ENCODE measurements at places on chromosomes 3 and 15.

GRCh38 chr3:64400706-64401105, 175.4 kb upstream of the PRICKLE2 start:
- no peak for DNase-seq

GRCh38 chr3:173892547-173892946, 495.0 kb downstream of the NLGN1 start:
- DNase-seq = no peak

DNA sequence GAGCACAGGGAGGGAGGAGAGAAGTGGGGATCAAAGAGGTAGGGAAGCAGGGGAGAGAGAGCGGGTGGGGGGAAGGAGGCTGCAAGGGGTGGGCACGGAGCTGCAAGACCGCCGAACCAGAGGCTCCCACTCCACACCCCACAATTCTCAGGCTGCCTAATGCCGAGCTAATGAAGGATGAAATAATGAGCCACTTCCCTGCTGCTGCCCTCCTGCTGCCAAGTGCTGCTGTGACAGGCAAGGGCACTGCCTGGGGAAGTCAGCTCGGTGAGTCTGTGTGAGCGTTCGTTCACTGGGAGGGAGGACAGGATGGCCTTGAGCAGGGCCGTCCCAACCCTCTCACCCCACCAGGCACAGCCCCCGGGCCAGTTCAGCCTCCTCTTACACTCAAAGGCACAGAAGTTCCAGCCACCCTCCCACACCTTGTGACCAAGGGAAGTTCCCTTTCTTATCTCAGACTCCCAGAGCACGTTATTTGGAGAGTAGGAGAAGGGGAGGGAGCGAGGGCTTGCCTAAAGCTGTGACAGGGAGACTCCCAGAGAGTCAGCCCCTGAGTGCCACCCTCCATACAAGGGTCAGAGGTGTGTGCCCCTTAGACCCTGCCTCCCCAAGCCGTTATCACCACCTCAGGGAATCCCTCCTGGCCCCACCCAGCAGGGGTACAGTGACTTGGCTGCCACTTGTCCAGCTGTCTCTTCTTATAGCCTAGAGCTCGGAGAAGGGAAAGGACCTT, 12.4 kb downstream of the GLYCTK start:
- no peak for DNase-seq

GRCh38 chr3:51400166-51400565, 9.1 kb downstream of the RBM15B start:
- DNase-seq = no peak

- DNase-seq = no peak
These were observed 69.6 kb upstream of the COL8A1 start for GRCh38 chr3:99568663-99569335.

DNA sequence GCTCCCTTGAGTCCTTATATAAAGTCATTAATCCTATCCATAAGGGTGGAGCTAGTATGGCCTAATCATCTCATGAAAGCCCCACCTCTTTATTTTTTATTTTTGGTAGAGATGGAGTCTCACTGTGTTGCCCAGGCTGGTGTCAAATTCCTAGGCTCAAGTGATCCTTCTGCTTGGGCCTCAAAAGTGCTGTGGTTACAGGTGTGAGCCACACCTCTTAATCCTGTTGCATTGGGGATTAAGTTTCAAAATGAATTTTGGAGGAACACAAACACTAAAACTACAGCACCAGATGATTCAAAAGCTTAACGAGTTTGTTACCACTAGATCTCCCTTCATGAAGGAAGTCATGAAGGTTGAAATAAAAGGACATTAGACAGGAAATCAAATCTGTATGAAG, 27.7 kb downstream of the RAB7A start:
- DNase-seq = no peak

- no peak for DNase-seq
These were observed 364 bp upstream of the CADPS start for GRCh38 chr3:62875558-62876002.

DNA sequence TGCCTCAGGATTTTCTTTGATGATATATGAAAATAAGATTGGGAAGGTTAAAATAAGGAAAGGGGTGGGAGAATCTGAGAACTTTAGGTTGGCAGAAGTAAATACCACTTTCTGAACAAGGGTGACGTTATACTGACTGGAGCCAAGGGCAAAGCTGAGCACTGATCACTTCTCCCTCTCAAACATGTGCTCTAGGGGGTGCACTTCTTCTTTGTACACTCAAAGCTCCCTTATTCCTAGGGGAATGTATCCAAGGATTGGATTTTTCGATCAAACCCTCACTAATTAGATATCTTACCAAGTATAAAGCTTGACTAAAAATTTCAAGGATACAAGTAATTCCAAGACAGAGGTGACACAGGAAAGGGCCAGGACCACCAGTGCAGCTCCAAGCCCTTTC, 243.9 kb upstream of the UMPS start:
- DNase-seq = no peak

- DNase-seq = no peak
These were observed 271.3 kb downstream of the PLOD2 start for GRCh38 chr3:145889730-145890129.

DNA sequence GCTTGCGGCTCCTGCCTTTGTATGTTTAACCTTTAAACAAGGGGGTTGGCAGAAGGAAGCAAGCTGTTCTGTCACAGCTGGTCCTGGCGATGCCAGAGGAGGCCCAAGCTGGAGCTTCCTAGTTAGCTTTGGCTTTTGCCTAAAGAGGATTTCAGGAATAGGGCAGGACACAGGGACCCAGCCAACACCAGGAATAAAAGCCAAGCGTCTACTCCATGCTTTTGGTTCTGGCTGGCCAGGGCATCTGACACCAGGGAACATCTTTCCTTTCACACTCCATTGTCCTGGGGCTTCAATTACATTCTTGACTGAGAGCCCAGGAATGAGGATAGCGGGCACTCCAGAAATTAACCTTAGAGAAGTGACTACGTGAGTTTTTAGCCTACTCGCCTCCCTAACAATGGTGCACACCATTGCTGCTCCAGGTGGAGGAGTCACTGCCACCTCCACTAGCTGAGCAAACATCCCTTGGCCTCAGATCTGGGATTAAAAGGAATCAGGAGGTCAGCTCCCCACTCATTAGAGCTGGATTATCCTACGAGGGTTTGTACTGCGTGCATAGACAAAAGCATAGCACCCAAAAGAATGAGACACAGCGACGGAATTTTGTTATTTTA, 38.2 kb downstream of the TPM1 start:
- no peak for DNase-seq

GRCh38 chr3:192307631-192308030, 419.7 kb downstream of the FGF12 start:
- no peak for DNase-seq

GRCh38 chr3:81433675-81434074, 327.8 kb downstream of the GBE1 start:
- no peak for DNase-seq

DNA sequence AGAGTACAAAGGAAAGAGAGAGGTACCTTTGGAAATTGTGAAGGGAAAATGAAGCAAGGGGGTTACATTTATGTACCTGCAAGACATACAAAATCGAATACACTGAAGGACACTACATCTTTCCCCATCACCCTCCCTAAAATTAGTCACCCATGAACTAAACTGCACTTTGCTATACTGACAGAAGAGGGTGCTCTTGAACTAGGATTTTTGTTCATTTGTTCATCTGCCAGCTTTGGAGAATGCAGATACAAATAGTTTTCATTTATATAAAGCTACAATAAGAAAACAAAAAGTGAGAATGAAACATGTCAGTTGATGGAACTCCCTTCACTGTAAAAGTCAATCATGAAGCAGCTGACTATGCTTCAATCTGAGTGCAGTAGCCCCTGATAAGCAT, 55.7 kb downstream of the PCCB start:
- DNase-seq = no peak

- no peak for DNase-seq
These were observed 414.8 kb downstream of the LPP start for GRCh38 chr3:188568736-188569135.

- DNase-seq = no peak
These were observed 74.2 kb downstream of the HMCES start for GRCh38 chr3:129352650-129353588.

DNA sequence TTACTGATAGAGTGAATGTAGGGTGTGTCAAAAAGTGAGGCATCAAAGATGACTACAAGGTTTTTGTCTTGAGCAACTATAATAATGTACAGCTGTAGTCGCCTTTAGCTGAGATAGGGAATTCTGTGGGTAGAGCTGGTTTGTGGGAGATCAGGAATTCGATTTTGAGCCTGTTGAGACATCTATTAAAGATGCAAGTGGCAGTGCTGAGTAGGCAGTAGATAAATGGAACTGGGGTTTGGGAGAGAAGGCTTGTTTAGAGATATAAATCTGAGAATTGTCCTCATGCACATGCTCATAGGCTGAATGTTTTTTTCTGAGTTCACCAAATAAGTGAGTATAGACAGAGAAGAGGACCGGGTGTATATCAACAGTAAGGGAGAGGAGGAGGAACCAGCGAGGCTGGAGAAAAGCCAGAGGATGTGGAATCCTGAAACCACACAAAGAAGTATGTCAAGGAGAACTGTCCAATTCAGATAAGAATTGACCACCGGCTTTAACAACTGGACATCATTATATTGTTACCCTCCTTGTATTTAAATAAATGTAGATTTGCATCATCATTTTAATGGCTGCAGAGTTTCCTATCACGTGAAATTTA, 146.0 kb upstream of the TNIK start:
- no peak for DNase-seq

DNA sequence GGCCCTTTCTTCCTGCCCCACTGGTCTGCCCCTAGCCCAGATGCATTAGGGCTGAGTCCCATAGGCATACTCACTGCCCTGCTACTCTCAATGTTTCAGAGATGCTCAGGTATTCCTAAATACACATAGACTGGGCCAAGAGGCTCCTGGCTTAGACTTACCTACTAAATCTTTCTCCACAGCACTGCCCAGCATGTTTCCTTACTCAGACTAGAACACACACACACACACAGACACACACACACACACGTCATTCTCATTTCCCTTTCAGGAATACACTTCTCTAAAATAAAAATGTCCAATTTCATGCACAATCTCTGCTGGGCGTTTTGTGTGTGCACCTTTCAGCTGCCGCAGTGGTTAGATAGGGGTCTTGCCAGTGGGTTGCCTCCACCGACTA, 175.7 kb downstream of the FAM43A start:
- DNase-seq = no peak

DNA sequence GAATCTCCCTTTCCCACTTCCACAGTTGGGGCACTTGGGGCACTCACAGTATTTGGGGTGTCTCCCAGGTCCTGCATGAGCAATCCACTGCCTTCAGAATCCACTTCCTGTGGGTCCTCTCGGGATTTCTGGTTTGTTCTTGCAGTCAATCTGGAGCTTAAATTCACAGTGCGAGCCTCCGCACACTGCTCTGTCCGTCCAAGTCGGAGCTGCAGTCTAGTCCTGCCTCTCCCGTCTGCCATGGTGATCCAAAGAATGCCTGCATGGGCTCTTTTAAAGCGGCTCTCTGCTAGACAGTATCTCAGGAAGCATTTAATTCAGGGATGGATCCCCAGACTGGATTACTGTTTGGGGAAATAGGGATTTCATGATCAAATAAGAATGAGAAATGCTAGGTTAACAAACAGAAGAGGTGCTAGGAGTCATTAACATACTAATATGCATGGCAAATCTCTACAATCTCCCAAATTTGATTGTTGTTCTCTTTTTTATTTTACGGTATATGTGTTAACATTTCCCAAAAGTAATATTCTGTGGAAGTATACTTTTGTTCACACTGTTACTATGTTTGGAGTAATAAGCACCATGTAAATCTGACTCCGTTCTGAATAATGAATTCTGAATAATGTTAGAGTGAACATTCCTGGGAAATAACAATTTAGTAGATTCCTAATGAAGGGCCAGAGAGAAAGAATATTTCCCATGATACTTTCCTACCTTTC, 142.5 kb downstream of the HCN4 start:
- no peak for DNase-seq

- no peak for DNase-seq
These were observed 13.8 kb downstream of the MUC13 start for GRCh38 chr3:124920718-124921117.

- no peak for DNase-seq
These were observed 155.4 kb upstream of the GOLGA6L4 start for GRCh38 chr15:84079885-84080777.

DNA sequence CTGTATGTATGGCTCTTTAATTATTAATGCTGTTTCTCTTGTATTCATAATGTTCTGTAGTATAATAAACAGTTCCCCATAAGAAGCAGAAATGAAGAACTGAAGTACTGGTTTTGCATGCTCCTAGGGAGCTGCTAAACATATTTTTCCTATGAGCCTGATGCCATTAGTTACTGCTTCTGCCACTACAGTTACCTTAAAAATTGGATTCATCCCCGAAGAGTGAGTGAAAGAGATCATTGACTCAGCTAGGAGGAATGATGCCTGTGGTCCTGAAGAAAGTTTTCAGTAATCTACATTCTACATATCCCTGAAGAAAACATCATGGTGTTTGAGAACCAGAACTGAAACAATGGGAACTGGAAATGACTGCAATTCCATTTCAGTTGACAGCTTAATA, 37.1 kb upstream of the ST3GAL6 start:
- no peak for DNase-seq

DNA sequence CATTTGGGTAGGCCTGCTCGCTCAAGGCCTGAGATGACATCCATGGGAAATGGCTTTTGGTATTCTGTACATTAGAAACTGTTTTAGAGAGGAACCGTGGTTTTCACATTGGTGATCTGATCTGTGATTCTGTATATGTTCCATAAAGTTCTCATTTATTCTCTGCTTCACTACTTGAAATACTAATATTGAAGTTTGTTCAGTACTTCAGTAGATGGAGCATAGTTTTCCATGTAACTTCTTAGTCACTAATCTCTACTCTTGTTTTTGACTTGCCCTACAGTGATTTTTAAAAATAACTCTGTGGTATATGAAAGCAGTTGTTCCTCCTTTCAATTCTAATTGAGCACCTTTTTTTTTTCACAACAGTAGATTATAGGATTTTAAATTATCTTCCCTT, 66.5 kb downstream of the MBNL1 start:
- no peak for DNase-seq

DNA sequence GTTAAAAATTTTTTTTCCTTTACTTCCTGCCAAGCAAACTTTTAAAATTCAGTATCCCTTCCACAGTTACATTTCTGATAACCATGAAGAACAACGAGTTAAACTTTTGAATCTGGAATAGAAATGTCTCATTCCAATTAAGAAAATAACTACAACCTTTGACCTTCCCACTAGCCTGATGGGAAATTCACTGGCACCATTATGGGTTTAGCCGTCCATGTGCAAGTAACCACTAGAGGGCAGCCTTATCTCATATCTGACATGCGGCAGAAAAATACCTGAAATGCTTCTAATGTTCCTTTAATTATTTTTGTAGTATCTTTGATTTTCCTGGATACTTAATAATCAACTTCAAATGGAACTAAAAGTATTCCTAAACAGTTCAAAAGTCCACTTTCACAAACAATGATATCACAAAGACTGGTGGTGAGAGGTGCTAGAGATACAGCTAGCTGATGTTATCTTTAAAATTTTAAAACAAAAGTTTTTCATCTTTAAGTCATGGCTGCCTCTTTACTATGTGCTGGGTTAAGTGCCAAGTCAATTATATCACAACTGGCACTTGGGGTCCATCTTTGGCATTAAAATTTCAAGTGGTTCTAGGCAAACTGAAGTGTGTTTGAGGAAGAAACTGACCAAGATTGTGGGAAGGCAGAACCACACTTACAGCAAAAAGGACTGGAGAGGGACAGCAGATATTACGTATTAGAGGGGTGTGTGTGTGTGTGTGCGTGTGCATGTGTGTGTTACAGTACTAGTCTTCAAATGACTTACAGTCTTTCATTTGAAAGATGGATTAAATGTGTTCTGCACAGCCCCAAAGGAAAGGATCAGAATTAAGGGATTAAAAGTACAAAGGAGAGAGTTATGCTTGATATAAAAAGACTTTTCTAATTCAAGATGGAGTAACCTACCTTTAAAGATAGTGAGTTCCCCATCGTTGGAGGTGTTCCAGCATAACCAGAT, 107.1 kb upstream of the ICE2 start:
- no peak for DNase-seq

All from stimulated activated CD4-positive, alpha-beta T cell treated with anti-CD3 and anti-CD28 coated beads, Interleukin-1b, Interleukin-23, amount 100 ng/mL, for 1 hour (primary cell).